D721Med (cell line): ENCODE measurements at places on chromosomes 6 and 20.

GRCh38 chr6:37792457-37793033 is 27.0 kb upstream of the ZFAND3 start:
- DNase-seq: no peak

- DNase-seq: no peak
Measured at GRCh38 chr6:25127076-25127837, 151.9 kb upstream of the CARMIL1 start.

DNA sequence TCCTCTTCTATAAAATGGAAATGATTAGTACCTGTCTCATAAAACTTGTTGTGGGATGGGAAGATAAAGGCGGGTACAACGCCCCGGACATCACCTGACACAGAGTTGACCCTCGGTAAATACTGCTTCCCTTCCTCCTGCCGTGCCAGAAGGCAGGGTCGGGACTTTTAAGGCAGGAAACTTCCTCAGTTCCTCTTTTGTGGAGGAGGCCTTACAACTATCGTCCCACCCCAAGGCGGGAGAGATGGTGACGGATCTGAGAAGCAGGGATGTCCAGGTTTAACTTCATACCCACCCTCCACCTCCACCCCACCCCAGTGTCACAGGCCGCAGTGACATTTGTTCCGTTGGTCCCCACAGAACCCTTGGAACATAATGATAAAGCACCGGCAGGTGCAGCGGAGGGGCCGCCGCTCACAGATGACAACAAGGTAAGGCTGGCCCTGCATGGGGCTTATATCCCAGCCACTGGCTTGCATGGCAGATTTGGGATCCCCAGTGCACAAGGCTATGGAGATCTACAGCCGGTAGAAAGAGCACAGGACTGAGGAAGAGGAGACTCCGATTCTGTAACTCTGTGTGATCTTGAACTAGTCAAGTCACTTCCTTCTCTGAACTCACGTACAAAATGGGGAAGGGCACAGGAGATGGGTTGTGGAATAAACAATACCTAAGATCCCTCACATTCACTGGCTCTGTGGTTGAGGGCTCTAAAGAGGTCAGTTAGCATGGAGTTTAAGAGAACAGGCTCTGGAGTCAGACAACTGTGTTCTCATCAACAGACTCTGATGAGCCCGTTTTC is 764 bp downstream of the DNTTIP1 start:
- DNase-seq: no peak

- DNase-seq: no peak
Measured at GRCh38 chr6:166313255-166314070, 5.3 kb upstream of the PRR18 start.

DNA sequence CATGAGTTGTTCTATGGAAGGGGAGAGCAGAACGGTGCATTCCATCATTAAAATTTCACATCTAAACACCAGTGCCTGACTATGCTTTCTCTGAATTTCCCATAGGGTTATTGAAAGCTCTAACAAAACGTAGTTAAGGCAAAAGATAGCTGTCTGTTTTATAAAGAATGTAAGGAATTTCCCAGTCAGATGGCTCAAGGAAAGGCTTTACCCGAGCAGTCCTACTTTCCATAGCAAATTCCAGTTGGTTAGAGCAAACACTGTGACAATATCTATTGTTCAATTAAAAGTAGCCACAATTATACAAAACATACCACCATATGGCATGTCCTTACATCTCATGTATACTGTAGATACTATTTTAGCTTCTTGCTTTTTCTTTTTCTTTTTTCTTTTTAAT is 1059.5 kb upstream of the FLRT3 start:
- no peak for DNase-seq

DNA sequence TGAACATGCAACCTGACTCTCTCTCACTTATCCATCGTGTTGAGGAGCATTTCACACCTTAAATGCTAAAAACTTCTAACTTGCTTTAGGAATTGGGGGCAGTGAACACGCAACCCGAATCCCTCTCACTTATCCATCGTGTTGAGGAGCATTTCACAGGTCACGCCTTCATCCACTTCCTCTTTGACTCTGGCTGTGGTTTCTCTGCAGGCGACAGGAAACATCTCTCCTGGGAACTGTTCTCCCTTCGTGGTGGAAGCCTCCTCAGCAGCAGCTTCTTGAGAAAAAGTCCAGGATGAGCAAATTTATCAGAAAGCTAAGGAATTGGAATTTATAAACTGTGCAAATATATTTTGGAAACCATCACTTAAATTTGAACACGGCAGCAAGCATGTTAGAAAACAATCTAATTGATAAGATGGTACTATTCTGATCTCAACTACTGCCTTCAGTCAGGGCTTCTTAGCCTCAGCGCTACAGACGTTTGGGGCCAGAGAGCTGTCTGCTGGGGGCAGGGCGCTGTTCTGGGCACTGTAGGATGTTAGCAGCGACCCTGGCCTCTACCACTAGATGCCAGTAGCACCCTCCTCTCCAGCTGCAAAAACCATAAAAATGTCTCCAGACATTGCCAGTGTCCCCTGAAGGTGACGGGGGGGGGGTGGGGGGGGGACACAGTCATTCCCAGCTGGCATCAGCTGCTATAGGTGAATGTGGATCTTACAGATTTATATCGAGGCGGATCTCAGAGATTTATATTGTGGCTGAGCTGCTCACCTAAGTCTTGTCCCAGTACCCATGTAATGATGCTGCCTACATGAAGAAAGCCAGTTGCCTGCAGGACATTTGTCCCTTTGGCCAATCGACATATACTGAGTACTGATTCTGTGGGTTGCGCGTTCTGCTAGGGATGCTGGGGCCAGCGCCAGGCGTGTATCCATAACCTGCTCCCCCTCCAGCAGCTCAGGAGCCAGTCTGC is 26.2 kb downstream of the CTCFL start:
- no peak for DNase-seq
